ENCODE measurements at places on chromosomes 2 and 18.

GRCh38 chr2:10772868-10773215 is 39.7 kb downstream of the PDIA6 start:
- no peak for DNase-seq

- DNase-seq, result no peak
These were observed 34.8 kb downstream of the GPATCH11 start for GRCh38 chr2:37119157-37119556.

- DNase-seq, result no peak
These were observed 166.7 kb downstream of the L3MBTL4 start for GRCh38 chr18:6248017-6248416.

DNA sequence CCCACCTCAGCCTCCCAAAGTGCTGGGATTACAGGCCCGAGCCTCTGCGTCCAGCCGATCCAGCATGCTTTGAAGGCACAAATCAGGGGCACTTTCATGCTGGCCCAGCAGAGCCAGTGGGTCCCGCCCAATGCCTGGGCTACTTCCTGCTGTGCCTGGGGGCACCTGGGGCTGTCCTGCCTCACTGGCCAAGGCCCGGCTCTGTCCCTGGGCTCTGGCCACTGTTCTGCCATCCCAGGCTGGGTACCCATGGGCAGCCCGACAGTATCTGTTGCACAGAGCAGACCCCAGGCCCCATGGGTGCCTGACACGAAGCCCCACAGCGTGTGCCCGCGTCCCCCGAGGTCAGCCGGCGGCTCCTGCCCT is 6.8 kb upstream of the GAL3ST2 start:
- DNase-seq, result no peak

- no peak for DNase-seq
These were observed 168.2 kb downstream of the PLCL1 start for GRCh38 chr2:197972587-197972986.

DNA sequence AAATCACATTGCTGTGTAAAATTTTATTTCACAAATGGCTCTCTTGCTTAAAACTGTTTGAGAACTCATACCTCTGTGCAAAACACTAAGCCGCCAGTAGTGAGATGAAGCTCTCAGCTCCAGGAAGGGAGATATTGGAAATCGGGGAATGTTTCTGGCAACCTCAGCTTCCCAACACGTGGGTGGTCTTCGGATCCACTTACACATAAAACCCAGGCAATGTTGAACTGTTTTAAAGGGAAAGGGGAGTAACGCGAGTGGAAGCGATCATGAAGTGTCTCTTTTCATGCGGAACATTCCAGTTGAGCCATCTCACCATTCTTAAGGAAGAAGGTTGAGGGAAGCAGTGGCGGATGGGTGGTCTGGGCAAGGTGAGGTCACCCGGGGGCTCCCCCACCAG is 136.8 kb downstream of the ASB1 start:
- DNase-seq, result no peak

- DNase-seq, result no peak
These were observed 810 bp upstream of the RBFA start for GRCh38 chr18:80033181-80034067.

GRCh38 chr2:112516801-112517200 is 25.5 kb upstream of the POLR1B start:
- no peak for DNase-seq

GRCh38 chr18:54232485-54233227 is 8.2 kb upstream of the MBD2 start:
- DNase-seq, result no peak

DNA sequence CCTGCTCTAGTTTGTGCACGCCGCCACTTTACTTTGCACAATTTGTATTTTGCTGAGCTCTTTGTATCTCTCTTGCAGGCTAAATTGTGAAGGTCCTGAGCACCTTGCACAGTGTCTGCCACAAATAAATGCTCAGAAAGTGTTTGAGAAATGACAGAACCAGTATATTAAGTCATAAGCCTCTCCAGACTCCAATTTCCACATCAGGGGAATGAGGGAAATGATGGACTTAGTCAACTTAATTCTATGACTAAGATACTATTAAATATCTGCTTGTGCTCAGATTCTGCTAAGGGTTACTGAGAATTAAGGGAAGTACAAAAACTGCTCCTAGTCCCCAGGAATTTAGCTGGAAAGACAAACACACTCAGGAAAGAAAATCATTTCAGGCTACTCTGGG is 239.1 kb upstream of the SLC14A2 start:
- no peak for DNase-seq

GRCh38 chr18:21479721-21480120 is 120.8 kb downstream of the ESCO1 start:
- no peak for DNase-seq

GRCh38 chr2:138515092-138515491 is 13.5 kb downstream of the SPOPL start:
- DNase-seq, result no peak

GRCh38 chr2:29455200-29455860 is 340.1 kb downstream of the CLIP4 start:
- DNase-seq, result no peak

GRCh38 chr2:220786216-220786615 is 785.9 kb downstream of the EPHA4 start:
- DNase-seq, result peak; percentile 32

DNA sequence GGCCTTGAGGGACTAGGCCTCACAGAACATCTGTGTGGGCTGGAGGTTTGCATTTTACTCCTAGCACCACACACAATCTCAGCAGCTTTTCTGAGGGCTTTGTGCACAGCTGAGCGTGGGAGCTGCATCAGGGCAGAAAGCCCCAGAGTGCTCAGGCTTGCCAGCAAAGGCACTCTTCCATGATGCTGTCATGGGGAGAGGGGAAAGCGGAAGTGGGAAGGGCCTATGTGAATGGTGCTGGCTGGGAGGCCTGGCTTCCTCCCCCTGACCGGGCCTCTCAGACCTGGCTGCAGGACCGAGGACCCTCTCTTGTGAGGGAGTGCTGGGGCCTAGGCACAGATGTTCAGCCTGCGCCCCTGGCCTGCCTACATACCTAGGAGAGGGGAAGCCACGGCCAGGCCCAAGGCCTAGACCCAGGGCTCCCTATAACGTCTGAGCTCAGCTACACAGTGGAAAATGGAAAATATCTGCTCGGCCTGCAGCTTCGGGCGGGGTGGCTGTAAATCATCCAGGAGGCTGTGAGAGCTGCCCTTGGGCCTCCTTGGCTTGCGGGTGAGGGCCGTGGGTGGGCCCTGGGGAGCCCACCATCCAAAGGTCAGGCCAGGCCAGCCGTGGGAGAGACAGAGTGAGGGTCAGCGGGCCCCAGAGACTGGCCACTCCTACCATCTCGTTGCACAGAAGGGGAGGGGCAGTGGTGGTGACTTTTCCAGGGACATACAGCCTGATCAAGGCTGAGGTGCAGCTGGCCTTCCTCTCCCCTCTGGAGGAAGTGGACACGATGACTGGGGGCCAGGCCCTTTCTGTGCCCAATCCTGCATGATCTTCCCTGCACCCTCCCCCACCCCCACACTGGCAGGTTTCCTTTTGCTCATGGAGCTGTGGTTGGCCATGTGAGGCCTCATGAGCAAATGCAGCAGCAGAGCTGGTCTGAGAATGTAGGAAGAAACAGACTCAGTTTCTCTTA is 22.8 kb downstream of the GLI2 start:
- DNase-seq, result no peak

- DNase-seq, result no peak
These were observed 14.1 kb downstream of the EMX1 start for GRCh38 chr2:72931280-72931910.

DNA sequence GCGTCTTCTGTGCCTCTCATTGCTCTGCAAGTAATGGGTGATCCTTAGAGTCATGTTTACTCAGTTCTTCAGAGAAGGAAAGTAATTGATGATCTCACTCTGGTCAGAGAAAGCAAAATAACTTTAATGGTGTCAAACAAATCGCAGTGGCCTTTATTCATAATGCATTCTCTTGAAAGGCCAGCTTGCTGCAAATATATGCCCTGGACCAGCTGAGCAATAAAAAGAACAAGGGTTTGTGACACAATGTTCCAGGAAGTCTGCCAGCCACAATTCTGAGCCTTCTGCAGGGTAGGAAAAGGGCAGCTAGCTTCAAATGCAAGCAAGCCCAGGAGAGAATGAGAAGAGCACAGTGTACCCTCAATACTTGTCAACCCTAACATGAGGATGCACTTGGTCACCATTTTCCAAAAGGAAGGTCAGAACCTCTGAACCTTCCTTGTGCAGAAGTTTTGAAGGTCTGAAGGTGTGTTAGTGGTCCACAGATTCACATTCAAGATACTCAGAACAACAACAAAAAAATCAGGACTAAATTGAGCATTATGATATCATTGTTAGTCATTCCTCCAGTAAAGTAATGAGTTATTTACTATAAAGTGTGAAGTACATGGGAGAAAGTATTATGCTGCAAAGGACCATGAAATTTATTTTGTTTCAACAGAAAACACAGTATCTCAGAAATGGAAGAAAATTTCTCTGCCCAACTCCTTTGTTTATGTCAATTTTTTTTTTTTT is 355.6 kb downstream of the PAX3 start:
- DNase-seq, result no peak

- DNase-seq, result no peak
These were observed 8.0 kb downstream of the SFXN5 start for GRCh38 chr2:73063472-73063871.

DNA sequence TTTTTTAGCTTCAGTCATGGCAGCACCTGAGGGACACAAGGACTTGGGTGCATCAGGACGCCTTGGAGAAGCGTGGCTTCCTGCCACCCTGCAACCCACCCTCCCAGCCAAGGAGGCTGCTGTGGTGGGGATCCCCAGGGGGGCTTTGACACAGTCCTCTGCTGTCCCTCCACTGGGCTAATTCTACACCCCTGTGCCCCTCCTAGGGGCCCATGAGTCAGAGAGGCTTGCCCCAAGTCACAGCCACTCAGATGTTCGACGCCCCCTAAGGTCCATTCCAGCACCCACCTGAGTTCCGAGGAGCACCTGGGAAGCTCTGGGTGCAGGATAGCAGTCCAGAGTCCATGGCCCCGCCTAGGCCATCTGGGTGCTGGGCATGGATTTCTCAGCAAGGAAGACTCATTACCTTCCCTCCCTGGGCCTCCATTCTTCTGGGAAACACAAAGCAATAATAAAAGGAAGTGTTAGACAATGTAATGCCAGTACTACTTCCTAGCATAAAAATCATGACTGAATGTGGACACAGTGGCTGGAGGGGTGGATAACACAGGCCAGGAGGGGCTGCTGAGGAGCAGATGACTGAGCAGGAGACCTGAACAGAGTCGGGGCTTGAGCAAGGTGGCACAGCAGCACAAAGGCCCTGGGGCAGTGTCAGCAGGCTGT is 3.7 kb downstream of the ALPG start:
- DNase-seq, result no peak

- DNase-seq, result no peak
These were observed 18.8 kb upstream of the TMX3 start for GRCh38 chr18:68733707-68734106.

GRCh38 chr2:162226836-162227235 is 16.4 kb downstream of the FAP start:
- no peak for DNase-seq

DNA sequence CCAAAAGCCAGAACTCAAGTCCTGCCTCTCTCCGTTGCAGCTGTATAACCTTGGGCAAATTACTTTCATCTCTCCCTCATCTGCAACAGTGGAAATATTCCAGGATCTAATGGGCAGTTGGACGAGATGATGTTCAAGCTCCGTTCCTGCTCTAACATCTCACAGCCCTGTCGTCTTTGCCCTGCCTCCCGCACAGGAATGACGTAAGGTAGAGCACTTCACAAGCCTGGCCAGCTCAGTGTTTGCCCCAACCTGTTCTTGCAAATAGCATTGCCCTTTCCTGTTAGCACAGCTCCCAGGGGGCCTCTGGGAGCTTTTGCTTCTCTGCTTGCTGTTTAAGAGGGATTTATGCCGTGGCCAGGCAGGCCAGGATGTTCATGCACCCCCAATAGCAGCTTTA is 107.9 kb downstream of the KLHL29 start:
- DNase-seq, result peak; percentile 70

- DNase-seq, result no peak
These were observed 69.7 kb downstream of the FHOD3 start for GRCh38 chr18:36366994-36367839.

- no peak for DNase-seq
These were observed 370 bp downstream of the KLHL29 start for GRCh38 chr2:23385351-23385747.

DNA sequence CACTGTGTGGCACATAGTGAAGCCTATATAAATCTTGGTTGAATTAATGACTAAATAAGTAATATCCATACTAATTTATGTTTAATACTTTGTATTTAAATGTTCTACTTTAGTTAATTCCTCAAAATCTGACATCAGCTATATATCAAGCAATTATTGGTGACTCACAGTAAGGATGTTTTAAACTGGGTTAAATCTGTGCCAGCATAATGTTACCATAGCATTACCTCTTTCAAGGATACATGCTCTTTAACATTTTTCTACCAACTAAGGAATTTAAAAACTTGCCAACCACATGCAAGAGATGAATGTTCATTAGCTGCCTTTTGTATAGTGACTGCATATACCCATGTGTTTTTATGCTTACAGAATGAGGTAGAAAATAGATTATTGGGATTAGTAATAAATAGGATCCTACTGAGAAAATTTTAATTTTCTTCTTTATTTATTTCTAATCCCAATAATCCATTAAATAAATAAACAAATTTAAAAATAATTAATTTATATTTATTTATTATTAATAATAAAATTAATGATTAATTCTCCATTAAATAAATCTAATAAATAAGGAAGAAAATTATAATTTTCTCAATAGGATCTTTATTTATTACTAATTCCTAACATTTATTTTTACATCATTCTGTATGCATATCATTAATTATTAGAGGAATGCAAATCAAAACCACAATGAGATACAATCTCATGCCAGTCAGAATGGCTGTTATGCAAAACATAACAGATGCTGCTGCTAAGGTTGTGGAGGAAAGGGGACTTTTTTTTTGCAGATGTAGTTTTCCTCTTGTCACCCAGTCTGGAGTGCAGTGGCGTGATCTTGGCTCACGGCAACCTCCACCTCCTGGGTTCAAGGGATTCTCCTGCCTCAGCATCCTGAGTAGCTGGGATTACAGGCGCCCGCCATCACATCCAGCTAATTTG is 410.7 kb upstream of the DSEL start:
- DNase-seq, result no peak

DNA sequence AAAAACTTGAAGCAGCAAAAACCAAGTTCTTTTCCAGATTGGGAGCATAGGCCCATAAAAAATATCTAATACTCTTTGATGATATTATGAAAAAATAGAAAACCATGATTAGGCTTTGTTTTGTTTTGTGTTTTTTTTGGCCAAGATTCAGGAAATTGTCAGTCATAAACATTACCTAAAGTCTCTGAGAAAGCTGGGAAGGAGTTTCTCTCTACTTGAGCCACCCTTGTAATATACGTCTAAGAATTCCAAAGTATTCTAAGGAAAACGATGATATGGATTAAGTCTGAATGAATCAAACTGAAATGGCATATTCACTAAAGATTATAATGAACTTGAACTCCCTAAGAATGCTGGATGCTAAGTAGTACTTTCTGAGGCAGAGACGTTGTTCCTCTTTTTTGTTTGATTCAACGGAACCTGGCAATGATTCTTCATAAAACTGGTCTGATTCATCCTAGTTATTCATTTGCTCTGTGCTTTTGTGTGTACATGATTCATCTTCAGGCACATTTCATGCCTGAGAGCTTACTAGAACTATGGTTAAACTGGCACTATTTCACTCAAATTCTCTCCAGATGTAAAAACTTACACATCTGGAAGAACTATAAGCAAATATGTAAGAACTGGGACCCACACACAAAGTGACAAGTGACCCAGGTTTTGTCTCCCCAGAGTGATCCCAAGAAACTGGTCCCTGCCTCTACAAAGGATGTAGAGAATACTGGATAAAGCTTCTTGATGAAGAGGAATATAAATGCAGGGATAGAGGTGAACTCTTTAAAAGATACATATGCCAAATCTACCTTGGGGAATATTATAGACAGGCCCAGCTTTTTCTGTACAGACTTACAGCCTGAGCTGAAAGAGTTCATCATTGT is 159.7 kb downstream of the DOCK10 start:
- no peak for DNase-seq
